Central memory CD4-positive, alpha-beta T cell (primary cell): ENCODE measurements at places on chromosomes 11 and 22.

DNA sequence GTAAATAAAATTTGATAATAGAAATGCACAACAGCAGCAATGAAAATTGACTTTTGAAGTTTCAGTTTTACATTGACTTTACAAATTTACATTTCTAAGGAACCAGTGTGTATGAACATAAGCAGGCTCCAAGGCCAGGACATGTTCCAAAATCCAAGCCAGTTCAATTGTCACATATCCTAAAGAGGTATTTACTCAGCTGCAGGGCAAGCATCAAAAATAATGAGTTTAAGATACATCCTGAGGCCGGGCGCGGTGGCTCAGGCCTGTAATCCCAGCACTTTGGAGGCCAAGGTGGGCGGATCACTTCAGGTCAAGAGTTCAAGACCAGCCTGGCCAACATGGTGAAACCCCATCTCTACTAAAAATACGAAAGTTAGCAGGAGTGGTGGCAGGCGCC is 39.0 kb upstream of the AKIP1 start:
- DNase-seq, result no peak

GRCh38 chr22:47379037-47379436 is 616.6 kb downstream of the TBC1D22A start:
- no peak for DNase-seq

- no peak for DNase-seq
These were observed 7.6 kb downstream of the TMPRSS5 start for GRCh38 chr11:113698515-113698914.

DNA sequence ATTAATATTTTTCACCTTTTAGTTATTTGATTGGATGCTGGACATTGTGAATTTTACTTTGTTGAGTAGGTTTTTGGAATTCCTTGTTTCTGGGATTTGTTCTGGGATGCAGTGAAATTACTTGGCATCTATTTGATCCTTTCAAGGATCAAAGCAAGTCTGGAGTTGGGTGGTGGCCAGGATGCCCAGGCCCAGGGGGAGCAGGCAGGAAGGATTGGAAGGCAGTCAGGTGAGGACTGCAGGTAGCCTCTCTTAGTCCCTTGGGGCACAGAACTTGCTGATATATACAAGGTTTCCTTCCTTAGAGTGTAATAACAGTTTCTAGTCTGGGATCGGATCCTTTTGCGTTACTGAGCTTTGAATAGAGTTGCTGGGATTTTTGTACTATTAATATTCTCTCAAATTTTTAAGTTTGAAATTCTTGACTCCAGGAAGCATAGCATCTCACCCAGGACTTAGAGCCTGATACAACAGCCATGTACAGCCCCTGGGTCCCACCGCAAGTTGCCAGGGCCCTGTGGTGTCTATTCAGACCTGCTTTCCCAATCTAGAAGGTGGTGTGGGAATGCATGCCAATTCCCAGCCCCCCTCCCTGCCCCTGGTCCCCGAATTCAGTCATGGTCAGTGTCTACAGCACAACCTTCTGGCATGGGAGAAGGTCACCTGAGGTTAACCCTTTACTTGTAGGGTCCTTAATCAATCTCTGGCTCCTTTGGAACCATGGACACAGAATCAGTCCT is 6.1 kb downstream of the ZNF74 start:
- DNase-seq, result no peak

DNA sequence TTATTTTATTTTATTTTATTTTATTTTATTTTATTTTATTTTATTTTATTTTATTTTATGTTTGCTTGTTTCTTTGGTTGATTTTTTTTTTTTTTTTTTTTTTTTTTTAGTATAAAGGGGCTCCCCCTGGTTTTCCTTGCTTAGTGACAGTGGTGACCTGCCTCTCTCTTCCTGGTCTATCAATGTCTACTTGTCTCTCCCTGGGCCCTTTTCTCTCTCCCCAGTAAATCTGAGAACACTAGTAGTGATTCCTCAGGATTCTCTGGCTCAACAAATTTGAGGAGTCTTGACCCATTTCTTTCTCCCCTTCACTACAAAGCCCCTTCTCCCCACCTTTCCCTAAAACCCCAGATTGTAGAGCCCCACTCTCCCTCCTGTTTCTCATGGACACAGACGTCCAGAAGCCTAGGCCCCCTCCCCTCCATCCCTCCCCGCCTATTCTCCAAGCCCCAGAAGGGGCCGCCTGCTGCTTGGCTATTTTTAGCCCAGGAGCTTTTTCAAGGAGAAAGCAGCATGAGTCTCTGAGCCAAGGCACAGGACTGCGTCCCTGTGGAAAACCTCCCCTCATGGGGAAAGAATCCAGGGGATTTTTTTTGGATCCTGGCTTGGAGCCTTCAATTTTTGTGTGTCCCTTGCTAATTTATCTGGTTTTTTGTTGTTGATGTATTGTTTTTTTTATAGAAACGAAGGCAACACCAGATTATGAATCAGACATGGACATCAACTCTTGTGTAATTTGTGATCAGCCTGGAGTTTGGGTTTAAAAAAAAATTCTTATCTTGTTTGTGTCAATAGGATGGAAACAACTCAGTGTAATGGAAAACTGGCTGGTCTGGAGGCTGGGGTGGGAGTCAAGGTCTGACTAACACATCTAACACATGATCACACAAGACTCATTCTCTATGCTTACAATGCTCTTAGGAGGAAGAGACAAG is 17.5 kb upstream of the ACCSL start:
- DNase-seq, result no peak

- DNase-seq, result no peak
These were observed 46.7 kb downstream of the CLTCL1 start for GRCh38 chr22:19244600-19245352.

DNA sequence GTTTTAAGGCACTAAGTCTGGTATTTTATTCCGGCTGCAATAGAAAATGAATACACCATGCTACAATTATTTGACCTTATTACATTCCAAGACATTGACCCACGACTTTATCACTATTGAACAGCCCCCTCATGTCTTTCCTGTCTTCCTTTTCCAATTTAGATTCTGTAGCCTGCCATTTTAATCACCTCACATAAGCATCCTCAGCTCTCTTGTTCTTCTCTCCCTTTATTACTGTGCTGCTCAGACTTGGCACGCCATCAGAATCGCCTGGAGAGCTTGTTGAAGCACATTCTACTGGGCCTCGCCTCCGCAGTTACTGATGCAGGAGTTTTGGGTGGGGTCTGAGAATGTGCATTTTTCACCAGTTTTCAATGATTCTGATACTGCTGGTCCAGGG is 38.7 kb upstream of the SWAP70 start:
- no peak for DNase-seq

DNA sequence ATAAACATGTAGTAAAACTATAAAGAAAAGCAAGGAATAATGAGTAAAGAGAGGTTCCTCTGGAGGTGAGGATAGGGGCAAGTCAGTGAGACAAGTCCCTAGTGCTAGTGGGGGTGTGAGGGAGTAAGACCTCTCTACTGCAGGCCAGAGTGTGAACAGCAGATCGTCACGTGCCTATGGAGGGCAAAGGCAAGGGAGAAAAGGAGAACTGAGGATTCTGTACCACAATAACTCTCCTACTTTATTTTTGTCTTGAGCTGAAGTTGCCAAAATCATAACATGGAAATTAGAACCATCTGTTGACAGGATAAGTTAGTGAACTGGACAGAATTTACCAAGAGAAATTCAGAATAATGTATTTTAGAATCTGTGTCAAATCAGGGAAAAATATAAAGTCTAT is 77.6 kb downstream of the ENTHD1 start:
- no peak for DNase-seq

DNA sequence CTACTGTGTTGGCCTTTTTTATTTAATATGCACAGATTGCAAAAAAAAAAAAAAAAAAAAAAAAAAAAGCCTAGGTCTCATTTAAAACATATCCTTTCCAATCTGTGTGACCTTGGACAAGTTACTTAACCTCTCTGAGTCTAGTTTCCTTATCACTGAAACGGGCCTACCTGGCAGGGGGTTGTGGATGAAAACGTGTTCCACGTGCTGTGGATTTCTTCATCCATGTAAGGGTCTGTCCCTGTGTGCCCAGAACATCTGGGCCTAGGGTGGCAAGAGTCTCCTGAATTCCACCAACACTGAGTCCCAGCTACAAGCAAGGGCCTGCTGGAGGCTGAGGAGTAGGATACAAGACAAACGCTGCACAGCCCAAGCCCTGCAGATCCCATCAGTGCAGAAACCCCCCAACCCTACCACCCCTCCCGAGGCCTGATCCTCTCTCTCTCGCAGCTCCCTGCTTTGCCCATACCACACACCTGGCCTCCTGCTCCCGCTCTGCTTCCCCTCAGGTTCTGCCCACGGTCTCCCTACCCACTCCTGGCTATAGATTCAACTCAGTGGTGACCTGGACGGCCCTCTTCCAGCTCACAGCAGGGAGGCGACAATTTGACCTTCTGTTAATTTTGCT is 4.7 kb upstream of the GNAZ start:
- DNase-seq, result no peak

DNA sequence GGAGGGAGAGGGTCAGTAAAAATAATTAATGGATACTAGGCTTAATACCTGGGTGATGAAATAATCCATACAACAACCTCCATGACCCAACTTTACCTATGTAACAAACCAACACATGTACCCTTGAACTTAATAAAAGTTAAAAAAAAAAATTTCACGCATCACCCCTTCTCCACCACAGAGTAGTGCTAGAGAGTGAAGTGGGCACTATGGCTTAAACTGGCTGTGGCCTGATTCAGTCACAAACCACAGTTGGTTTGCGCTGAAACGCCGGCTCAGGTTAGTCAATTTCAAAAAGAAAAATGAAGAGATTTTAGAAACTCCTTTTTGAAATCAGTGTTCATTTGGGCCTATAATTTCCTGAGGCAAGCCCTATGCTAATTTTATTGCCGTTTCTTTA is 144.3 kb downstream of the TRPC6 start:
- no peak for DNase-seq

DNA sequence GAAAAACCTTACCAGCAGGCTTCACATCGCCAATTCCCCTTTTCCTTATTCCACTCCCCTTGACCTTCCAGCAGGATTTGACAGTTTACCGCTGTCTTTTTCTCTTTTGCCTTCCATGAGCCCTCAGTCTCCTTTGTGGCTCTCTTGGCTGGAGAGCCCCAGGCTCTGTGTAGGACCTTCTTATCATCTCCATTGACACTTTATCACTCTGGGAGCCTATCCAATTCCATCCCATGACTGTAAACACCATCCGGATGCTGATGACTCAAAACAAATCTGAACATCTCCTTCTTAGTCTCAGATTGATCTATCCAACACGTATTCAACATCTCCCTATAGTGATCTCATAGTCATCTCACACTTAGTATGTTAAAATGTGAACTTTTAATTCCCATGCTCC is 36.0 kb downstream of the HTR3A start:
- DNase-seq, result no peak

- no peak for DNase-seq
These were observed 15.8 kb upstream of the SYN3 start for GRCh38 chr22:33073989-33074418.

DNA sequence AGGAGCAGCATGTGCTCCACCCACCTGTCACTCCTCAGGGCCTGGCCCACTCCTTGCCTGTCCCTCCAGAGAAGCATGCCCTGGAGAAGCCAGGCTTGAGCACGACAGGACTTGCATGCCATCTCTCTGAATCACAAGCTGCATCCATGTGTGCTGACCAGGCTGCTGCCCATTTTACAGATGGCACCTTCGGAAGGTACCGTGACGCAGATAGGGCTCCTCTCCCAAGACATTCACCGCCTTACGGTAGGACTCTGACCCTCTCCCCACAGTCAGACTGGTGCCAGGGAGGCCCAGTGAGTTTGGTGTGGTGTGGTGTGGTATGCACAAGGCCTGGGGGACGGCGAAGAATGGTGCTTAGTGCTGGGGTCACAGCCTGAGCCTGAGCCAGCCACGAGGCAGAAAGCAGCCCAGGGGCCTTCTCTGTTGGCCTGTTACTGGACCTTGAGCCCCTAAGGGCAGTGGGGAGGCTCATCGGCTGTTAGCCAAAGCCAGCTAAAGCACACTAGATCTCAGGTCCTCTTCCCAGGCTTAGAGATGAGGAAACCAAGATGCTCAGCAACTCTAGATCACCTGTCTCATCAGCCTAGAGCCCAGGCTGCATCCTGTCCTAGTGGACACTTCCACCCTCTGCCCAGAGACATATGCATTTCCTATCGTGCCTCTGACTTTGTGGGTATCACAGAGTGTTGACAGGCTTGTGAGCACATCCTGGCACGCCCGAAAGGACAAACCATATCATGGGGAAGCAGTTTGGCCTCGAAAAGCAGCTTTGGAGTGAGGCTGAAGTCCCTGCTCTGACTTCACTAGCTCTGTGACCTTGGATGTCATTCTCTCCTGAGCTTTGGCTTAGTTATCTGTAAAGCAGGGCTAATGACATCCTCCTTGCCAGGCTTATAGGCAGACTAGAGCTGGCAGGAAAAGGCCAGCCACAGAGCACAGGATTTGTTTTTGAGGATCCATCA is 17.8 kb downstream of the CYB5R2 start:
- DNase-seq, result no peak

DNA sequence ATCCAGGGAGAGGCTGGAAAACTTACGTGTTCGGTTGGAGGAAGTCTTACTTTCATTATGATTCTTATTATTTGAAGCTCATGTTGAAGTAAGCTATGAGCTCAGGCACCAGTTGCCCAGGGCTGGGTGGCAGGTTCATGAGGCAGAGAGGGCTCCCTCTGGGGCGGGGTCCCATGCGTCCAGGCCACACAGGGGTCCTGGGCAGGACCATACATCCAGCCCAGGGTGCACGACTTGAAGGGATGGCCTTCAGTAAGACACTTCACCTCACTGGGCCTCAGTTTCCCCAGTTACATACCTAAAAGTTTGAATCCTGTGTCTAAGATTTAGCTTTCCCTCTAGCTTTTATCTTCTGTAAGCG is 107.3 kb upstream of the B3GAT1 start:
- no peak for DNase-seq

DNA sequence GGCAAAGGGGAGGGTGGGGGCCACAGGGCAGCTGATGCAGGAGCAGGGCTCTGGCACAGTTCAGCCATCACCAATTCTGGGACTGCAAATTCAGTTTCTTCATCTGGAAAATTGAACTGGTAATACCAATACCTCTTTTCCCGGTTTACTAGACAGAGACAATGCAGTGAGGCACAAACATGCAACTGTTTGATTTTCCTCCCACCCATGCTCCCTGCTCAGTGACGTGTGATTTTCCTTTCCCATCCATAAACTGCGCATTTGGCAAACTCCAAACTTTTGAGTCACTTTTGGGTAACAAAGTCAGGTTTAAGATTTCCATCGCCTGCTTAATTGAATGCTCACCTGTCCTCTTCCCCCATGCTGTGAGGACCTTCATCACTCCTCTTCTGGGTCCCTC is 23.2 kb downstream of the P2RY2 start:
- DNase-seq, result no peak

- no peak for DNase-seq
These were observed 105.7 kb upstream of the LUZP2 start for GRCh38 chr11:24391167-24391566.

- peak; percentile 37 for DNase-seq
These were observed 60.2 kb downstream of the BRD1 start for GRCh38 chr22:49767355-49768062.
